ENCODE measurements at places on chromosomes 13 and 19.

GRCh38 chr13:73195091-73195490 lies 136.3 kb downstream of the KLF5 start:
- no peak for DNase-seq

GRCh38 chr19:47467914-47468313 lies 3.8 kb downstream of the SLC8A2 start:
- no peak for DNase-seq

- DNase-seq = no peak
Measured at GRCh38 chr13:51717786-51718398, 86.1 kb downstream of the DHRS12 start.

DNA sequence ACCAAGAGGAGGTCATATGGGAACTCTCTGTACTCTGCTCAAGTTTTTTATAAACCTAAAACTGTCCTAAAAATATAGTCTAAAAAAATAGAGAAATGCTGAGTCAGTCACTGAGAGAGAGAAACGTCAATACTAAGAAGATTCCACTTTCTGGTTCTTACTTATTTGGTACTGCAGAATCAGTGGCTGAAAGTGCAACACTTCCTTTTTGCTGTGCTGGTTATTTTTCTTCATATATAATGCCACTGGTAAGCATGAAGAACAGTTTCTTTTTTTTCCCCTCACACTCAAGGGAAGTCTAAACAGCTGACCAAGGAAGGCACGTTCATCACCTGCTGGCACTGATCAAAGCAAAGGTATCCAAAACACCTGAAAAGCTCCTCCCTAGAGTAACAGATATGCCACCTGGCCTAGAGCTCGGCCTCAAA lies 44.3 kb upstream of the N4BP2L1 start:
- no peak for DNase-seq
